Effector CD8-positive, alpha-beta T cell (primary cell): ENCODE measurements at places on chromosomes 13 and 19.

DNA sequence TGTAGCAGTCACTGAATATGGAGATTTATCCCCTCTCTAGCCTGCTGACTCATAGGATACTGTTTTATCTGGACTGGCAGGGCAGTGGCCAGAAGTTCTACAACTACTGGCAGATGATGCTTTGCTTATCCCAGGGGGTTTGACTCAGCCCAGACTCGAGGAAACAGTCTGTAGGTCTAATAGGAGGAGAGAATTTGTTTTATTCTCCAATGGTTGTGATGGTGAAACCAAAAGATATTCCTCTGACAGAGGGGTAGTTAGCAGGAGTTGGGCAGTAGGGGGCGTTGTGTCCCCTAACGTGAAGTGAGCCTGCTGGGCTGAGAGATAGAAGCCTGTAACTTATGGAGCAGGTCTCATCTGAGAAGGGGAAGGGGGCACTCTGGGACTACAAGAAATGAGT, 74.9 kb downstream of the WTIP start:
- no peak for DNase-seq

DNA sequence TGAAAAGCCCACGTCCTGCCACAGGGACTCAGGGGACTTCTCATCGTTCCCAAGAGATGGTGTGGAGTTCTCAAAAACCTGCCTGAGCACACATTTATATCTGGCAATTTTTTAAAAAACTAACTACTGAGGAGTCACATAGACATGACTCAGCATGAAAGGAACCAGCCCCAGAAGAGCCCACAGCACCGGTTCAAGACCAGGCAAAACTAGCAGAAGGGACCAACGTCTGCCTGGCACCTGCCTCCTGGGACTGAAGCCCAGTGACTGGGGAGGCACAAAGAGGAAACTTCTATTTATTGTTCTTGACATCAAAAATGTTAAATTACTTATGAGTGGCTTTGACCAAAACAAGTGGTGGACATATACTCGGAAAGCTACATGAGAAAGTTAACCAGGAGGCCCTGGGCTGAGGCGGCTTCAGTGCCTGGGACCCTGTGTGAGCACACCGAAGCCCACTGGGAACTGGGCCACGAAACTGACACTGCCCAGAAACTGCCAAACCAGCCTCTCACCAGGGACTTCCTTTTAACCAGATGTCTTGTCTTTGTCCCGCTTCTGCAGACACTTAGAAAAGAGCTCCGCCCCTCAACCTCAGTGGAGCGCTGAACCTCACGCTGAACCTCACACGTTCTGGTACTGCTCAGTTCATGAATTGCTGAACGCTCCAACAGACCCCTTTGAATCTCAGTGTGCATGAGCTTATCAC, 25.7 kb downstream of the C13orf46 start:
- DNase-seq = no peak

- no peak for DNase-seq
Observed at GRCh38 chr19:44576843-44577565, 36.4 kb upstream of the IGSF23 start.

- no peak for DNase-seq
Observed at GRCh38 chr13:109846185-109846584, 59.8 kb upstream of the IRS2 start.

GRCh38 chr19:2274931-2275535, 6.9 kb downstream of the PEAK3 start:
- DNase-seq = peak; percentile 31

DNA sequence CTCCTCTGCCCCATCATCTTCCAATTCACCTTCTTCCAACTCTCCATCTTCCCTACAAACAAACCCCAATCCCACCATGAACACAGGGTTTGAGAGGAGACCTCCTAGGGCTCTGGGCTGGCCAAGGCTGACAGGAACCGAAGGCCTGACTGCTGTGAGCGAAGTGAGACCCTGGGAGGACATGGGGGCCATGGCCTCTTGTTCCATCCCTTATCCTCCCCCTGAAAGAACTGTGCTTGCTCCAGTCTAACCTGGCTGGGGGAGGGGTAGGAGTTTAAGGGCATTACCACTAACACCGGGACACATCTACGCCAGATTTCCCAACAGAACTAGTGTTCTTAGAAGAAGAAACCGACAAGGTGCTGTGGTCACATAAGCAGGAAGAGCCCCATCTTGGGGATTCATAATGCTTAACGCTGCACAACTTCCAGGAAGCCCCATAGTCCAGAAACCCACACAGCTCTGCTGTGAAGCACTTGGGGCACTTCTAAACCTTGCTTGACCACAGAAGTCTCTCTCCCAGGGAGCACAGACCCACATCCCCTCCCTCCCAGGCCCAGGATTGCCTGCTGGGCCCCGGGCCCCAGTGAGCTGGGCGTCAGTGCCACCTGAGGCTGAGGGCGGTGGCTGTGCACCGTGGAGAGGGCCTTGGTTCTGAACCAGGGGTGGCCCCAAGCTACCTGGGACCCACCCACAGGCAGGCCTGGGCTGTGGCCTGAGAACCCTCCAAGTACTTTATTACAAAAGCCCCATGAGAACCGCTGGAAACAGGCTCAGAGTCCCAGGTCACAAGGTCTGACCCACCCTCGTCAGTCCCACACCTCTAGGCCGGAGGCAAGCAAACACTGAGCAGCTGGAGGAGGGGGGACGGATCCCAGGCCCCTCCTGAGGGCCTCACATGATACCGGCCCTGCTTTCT, 18.8 kb downstream of the ZC3H4 start:
- DNase-seq = no peak

DNA sequence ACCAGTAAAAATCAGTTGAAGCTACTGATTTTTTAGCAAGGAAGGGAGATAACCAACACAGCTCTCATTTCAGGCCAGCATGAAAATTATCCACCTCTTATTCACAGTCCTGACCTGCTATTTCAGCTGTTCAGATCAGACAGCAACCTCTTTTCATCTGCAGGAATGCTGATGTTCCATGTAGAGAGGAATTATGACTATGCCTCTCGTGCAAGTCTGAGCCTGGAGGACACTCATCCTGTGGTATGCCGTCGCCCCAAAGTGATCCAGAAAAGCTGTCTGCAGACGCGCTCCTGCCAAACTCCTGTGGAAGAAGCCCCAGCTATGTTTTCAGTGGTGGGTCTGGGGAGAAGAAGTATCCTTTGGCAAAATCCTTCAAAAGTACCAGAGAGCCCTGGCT, 563.5 kb upstream of the SLITRK1 start:
- no peak for DNase-seq

- no peak for DNase-seq
Observed at GRCh38 chr13:93455861-93456260, 229.3 kb downstream of the GPC6 start.

DNA sequence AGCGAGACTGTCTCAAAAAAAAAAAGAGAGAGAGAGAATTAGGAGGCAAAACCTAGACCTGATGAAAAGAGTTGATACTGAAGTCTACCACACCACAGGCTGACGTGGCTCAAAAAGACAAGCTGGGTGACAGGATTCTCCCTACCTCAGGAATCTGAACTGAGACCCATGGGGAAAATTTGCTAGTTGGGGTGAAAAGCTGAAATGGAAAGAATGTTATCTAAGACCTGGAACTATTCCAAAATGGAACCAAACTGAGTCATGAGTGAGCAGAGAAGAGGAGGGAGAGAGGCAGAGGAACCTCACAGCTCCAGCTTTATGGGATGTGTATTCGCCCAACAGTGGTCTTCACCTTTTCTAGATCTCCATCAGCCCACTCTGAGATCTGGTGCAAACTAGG, 11.7 kb downstream of the SMG9 start:
- no peak for DNase-seq

DNA sequence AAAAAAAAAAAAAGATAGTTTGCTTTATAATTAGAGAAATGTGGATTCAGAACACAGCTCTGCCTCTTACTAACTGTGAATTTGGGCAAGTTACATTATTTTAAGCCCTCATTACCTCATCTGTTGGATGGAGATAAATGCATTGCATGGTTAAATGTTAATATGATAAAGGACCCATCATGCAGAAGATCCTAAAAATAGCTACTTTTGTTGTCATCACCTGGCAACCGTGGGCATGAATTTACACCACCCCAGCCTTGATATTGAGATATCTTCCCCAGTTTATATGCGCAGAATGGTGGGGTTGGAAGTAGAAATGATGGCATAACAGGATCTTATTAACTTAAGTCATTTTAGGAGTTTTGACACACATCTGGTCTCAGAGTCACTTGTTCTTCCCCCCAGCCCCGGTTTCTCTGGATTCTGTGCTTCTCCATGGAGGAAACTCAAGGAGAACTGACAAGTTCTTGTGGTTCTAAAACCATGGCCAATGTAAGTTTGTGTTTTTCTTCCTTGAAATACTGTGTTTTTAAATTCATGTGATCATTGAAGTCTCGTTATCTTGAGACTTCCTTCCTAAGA, 8.9 kb downstream of the ZNF546 start:
- DNase-seq = no peak

GRCh38 chr19:16516923-16517610, 20.9 kb downstream of the C19orf44 start:
- no peak for DNase-seq

GRCh38 chr13:97134364-97135095, 87.6 kb upstream of the MBNL2 start:
- no peak for DNase-seq

- DNase-seq = no peak
Observed at GRCh38 chr13:71685072-71685471, 181.9 kb downstream of the DACH1 start.

DNA sequence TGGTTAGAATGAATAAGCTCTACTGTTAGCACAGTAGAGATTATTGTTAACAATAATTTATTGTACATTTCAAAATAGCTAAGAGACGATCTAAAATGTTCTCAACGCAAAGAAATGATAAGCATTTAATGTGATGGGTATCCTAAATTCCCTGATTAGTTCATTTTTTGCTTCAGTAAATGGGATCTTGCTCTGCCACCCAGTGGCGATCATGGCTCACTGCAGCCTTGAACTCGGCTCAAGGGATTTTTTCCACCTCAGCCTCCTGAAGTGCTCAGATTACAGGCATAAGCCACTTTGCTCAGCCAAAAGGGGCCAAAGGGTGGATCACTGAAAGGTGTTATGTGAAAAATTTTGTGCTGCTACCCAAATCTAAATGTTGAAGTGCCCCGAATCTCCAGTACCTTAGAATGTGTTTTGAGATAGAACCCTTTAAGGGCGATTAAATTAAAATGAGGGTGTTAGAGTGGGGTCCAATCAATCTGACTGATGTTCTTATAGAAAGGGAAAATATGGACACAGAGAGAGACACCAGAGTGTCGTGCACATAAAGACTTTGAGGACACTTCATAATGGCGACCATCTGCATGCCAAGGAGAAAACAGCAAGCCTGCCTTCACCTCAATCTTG, 31.5 kb upstream of the ZNF766 start:
- DNase-seq = peak; percentile 33

DNA sequence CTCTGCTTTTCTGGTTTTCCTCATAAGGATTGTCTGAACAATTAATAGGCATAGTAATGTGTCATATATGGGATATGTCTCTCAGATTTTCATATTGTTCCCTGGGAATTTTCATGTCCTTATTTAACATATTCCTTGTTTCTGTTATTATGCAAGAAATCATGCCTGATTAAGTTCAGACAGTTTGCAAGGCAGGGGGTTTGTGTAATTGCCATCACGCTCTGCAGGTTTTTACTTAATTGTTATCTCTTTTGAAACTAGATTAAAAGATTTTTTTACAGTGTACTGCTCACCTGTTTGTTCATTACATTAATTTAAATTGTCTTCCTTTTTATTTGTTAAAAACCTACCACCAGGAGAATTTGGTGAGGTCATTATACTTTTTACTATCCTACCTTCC, 1253.2 kb upstream of the PRR20A start:
- DNase-seq = no peak

- DNase-seq = no peak
Observed at GRCh38 chr13:46531953-46532352, 21.0 kb upstream of the LRCH1 start.

DNA sequence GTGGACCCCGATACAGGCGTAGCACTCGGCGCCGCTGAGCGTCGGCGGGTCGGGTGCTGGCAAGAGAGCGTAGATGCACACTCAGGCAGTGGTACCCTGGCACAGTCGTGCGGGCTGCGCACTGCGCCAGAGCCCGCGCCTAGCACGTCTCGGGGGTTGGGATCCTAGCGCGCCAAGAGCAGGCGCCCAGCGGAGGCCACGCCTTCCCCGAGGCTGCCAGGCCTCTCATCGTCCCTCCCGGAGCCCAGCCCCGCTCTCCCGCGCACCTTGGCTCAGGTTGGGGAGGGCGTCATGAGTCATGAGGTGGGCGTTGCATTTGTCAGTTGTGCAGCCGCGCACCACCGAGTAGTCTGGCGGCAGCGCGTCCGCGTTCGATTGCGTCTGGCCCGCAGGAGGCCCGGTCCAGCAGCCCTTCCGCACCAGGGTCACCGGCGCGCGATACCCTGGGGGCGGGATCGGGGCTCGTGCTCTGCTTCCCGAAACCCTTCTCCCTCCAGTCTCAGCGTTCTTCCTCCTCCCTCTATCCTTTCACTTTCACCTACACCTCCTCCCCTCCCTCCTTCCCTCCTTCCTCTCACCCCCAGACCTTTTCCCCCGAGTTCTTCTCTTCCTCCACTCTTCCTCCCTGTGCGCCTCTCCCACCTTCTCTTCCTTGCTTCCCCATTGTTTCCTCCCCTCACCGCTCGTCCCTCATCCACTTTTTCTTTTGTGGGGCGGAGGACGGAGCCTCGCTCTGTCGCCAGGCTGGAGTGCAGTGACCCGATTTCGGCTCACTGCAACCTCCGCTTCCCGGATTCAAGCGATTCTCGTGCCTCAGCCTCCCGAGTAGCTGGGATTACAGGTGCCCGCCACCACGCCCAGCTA, 3.5 kb downstream of the LYPD5 start:
- DNase-seq = no peak

DNA sequence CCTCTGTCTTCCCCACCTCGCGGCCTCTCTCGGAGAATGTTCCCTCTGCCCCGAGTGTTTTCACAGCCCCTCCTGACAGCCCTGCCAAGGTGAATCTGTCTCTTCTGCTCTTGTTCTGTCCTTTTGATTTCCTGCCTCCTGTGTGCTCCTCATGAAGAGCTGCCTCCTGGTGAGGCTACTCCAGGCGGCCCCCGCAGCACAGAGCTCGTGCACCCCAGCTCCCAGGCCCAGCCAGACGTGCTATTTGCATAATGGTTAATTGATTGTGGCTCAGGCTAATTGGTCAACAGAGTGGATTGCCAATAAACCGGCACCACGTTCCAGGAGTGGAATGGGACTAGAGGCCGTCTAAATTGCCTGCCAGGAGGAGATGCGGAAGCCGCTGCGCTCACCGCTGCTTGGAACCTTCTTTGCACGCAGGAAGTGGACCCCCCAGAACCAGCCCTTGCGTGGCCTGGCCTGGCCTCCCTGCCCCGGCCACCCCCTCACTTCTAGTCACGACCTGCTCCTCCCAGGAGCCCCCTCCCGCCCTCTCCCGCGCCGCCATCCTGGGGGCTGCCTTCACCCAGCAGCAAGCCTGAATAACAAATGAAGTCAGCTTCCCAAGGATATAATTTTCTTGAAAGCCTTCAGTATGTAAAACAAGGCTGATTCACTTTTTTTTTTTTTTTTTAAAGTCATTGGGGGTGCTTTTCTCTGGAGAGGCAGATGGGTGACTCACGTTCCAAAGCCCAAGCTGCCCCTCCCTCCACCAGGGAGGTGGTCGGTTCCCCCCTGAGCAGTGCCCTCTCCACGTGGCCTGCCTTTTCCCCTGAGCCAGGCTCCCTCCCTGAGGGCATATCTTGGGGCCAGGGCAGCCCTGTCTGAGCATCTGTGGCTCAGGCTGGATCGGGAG, 144.0 kb downstream of the KDM4B start:
- DNase-seq = no peak

GRCh38 chr13:41720839-41721561, 239.9 kb downstream of the VWA8 start:
- DNase-seq = no peak

- DNase-seq = no peak
Observed at GRCh38 chr13:99821741-99822140, 149.8 kb downstream of the ZIC5 start.
